ENCODE measurements at places on chromosomes 2 and 18.

- no peak for DNase-seq
These were observed 14.5 kb downstream of the OSBPL6 start for GRCh38 chr2:178208817-178209216.

- no peak for DNase-seq
These were observed 78.5 kb downstream of the RAB31 start for GRCh38 chr18:9786631-9787030.

DNA sequence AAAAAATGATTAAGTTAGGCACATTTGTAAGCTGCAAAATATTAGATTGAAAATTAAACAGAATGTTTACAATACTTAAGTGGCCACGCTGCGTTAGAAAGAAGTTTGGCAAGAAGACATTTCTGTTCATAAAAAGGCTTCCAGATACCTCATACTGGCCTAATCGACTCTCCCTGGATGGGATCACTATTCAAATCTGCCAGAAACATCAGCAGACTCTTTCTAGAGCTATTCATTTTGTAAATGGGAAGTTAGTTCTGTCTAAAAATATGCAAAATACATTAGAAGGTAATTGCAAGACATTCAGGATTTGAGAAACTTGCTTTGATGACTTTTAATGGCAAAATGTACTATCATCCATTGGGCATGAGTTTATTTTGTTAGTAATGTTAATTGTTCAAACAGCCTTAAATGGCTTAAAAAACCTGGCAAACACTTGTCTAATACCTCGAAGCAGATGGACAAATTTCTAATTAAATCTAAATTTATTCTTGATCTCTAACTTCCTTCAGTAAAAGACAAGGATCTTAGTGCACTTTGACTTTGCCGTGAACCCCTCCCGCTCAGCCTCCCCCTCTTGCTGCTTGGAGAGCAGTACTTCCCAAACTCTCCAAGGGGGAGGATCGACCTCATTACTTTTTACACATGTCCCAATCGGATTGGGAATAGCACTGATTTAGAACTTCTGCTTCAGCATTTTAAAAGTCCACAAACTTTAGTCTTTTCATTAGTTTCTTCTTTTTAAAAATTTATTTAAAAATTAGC is 103.5 kb downstream of the SMIM21 start:
- no peak for DNase-seq

- no peak for DNase-seq
These were observed 190.3 kb upstream of the SLC8A1 start for GRCh38 chr2:40642237-40642636.

- no peak for DNase-seq
These were observed 16.3 kb downstream of the ALLC start for GRCh38 chr2:3674066-3674845.

DNA sequence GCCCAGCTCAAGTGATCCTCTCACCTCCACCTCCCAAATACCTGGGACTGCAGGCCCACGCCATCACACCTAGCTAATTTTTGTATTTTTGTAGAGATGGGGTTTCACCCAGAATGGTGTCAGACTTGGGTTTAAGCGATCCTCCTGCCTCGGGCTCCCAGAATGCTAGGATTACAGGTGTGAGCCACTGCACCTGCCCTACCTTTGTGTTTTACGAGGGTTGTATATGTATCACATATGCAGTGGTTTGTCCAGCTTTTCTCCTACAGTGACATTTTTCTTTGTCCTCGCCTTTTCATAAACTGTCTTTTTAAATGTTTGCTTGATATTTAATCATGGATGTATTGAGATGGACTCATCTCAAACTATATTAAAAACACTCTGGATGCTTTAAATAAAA is 38.5 kb downstream of the AGAP1 start:
- DNase-seq, result no peak

GRCh38 chr2:176493226-176493825 is 224.1 kb downstream of the MTX2 start:
- DNase-seq, result no peak

GRCh38 chr2:229884775-229885699 is 36.8 kb downstream of the TRIP12 start:
- DNase-seq, result no peak

- no peak for DNase-seq
These were observed 53.3 kb downstream of the MEMO1 start for GRCh38 chr2:31957354-31958139.

DNA sequence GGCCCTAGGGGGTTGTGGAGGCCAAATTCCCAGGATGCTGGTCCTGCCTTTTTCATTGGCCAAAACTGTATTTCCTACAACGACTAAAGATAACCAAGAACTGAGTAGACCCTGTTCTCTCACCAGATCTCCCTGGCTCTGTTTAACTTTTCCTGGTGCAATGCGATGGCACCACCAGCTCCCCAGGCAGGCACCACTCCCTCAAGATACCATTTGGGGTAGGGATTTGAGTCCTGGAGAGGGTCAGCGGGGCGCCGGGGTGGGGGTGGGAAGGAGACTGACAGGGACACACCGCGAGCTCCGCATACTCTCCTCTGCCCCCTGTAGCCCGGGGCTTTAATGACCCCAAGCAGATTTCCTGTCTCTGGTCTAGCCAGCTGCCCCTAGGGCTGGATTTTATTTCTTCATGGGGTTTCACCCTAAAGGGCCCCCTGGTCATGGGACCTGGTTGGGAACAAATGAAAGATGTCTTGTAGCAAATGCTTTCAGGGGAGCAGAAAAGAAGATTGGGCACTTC is 7.3 kb downstream of the SIX2 start:
- DNase-seq, result no peak

DNA sequence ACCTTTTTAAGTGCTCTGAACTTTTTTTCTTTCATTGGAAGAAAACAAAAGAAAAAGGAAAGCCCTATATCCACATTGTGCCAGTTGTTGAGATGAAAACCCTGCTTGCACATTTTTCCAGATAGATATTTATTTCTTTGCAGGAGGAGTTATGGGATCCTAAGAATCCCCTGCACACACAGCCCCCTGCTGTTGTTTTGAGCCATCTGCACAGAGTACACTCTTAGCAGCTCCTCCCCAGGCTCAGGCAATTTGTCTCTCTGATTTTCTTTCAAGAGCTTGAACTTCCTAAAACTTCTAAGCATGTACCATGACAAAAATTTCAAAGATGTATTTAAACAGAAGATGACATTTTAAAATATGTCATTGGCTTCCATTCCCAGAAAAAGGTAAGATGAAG is 436.9 kb downstream of the METTL4 start:
- DNase-seq, result no peak

GRCh38 chr2:74259191-74259590 is 60.8 kb downstream of the MTHFD2 start:
- DNase-seq, result no peak

GRCh38 chr2:29295845-29296244 is 180.6 kb downstream of the CLIP4 start:
- DNase-seq, result no peak

DNA sequence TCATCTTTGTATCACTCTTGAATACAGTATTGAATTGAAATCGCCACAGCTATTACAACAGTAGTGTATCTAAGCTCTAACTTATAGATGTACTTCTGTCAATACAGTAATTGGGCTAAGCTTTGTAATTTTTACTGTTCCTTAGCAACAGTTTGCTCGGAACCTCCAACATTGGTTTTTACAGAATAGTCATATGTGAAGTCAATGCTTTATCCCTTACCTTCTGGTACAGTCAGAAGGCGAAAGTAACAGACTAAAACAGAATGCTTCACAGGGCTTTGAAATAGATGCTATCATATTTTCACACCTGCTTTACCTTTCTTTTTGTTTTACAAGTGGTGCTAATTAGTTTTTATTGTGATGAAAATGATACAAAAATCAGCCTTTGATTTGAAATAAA is 46.9 kb upstream of the CYP20A1 start:
- no peak for DNase-seq

DNA sequence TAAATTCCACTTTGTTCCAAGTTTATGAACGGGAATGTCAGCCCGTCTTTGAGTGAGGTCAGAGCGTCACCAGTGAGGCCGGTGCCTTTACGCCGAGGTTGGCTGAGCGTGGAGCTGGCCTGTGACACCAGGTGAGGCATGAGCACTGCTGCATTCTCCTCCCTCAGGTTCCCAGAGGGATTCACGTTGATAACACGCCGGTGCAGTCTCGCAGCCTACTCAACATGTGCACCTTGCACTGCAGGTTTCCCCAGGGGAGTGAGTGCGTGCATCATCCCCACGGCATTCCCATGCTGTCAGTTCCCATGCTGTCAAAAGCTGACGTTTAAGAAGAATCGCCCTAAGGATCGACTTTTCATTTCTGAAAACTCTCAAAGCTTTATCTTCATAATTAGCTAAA is 213.3 kb downstream of the LDLRAD4 start:
- no peak for DNase-seq

DNA sequence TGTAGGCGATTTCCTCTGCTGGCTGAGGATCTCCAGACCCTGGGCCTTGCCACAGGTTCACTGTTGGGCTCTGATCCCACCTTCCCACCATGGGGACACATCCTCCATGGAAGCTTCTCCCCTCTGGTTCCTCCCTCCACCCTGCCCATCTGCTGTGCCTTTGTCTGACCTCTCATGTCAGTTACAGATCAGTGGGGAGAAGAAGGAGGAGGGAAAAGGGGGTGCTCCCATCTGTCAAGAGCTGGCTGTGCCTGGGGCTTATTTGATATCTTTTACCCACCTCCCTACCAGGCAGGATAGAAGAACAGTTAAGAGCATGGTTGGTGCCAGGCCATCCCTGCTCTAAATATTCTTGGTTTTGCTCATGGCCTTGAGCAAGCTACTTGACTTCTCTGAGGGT is 12.3 kb upstream of the DNAJB2 start:
- no peak for DNase-seq

- peak; percentile 55 for DNase-seq
These were observed 365 bp downstream of the CUL3 start for GRCh38 chr2:224584785-224585210.

Data from CD4-positive, alpha-beta T cell treated with Interleukin-15 for 4 hours (primary cell).